Activated CD4-positive, alpha-beta T cell treated with anti-CD3 and anti-CD28 coated beads, Interleukin-2, amount 50 U/mL, for 4 hours (primary cell): ENCODE measurements at places on chromosomes 12 and 14.

- DNase-seq: no peak
These were observed 142.9 kb downstream of the ASCL1 start for GRCh38 chr12:103100257-103100831.

GRCh38 chr14:50974118-50974517 is 29.8 kb upstream of the PYGL start:
- no peak for DNase-seq

DNA sequence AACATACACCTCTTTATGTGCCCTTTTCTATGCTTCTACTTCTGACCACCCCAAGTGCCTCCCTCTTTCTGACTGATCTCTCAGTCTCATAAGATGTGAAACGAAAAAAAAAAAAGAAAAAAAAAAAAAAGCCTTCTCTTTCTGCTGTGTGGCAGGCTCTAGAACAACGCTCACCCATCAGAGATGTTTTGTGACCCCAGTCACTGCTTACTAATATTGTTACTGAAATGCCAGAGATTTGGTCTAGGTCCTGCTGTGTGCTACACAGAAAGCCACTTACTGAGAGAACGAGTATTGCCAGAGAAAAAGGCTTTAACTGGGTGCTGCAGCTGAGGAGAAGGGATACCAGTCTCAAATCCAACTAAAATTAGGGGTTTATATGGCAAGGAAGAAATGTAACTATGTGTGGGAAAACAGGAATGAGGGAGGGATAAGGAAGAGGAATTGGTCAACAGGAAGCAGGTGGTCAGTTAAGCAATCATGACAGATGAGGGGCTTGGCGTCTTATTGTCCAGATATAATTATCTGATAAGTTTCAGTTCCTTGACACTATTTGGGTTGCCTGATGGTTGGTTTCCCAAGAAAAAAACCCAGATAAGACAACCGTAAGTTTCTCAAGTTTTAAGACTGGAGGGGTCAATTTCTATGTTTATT is 149.0 kb downstream of the NAV3 start:
- DNase-seq: no peak

GRCh38 chr12:45637706-45638105 is 91.8 kb upstream of the ARID2 start:
- DNase-seq: no peak

DNA sequence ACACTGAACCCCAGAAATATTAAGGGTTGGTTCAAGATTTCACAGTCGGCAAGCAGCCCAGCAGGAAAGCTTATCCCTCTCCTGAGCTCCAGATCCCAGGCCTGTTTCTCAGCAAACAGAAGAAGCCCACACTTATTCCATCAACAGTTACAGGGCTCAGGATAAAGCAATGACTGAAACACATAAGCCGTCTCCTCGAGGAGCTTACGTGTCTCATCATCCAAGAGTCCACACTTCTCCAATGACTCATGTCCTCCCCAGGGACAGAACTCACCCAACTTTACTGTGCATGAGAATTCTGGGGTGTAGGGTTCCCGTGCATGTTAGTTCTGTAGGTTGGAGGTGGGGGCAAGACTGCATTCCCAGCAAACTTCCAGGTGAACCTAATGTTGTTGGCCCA is 31.2 kb downstream of the GSC start:
- no peak for DNase-seq

GRCh38 chr12:5309654-5310053 is 122.3 kb upstream of the NTF3 start:
- DNase-seq: no peak
